ENCODE measurements at places on chromosomes 7 and 10.

- DNase-seq, result no peak
These were observed 14.3 kb downstream of the RHEB start for GRCh38 chr7:151505433-151505832.

- DNase-seq, result no peak
These were observed 18.5 kb upstream of the SERPINE1 start for GRCh38 chr7:101108330-101108857.

- DNase-seq, result no peak
These were observed 4.7 kb upstream of the LMBR1 start for GRCh38 chr7:156897673-156898072.

- no peak for DNase-seq
These were observed 61.2 kb downstream of the BPGM start for GRCh38 chr7:134707663-134708378.

DNA sequence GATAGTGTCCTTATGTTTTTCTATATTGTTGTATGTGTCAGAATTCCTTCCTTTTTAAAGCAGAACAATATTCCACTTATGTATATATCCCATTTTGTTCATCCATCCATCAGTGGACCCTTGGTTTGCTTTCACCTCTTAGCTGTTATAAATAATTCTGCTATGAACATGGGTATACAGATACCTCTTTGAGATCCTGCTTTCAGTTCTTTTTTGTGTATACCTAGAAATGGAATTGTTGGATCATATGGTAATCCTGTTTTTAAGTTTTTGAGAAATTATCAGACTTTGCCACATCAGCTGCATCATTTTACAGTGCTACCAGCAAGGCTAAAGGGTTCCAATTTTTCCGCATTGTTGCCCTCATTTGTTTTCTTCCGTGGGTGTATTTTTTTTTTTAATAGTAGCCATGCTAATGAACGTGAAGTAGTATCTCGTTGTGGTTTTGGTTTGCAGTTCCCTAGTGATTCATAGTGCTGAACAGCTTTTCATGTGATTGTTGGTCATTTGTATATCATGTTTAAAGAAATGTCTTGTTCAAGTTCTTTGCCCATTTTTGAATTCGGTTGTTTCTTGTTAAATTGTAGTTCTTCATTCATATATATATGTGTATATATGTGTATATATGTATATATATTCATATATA, 87.8 kb downstream of the LCOR start:
- no peak for DNase-seq

- no peak for DNase-seq
These were observed 196.3 kb downstream of the JCAD start for GRCh38 chr10:29862923-29863614.

DNA sequence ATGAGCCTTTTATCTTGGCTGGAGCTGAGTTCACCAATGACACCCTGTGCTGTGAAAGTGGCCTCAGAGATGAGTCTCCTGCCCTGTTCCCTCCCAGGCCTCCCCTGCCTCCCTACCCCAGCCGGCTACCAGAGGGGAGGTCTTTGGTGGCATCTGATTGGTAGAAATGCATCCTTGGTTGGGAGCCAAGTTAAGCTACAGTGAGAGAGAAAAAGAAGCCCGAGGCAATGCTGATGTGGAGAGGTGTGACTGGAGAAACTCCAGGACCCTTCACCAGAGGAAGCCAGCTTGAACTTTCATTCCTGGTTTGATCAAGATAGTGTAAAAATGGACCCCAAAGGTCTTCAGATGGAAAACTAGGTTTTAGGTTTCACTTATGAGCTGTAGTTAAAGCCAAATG, 191.1 kb upstream of the TCF7L2 start:
- DNase-seq, result no peak

All from activated T-cell treated with anti-CD3 and anti-CD28 coated beads for 4 hours (primary cell).